Forelimb muscle (tissue), 1 donor: ENCODE measurements at places on chromosomes 2 and 18. TPM values are rescaled to one million over a fixed set of nuclear protein-coding genes. Genes with fewer than 3 reads are reported as not detected.

DNA sequence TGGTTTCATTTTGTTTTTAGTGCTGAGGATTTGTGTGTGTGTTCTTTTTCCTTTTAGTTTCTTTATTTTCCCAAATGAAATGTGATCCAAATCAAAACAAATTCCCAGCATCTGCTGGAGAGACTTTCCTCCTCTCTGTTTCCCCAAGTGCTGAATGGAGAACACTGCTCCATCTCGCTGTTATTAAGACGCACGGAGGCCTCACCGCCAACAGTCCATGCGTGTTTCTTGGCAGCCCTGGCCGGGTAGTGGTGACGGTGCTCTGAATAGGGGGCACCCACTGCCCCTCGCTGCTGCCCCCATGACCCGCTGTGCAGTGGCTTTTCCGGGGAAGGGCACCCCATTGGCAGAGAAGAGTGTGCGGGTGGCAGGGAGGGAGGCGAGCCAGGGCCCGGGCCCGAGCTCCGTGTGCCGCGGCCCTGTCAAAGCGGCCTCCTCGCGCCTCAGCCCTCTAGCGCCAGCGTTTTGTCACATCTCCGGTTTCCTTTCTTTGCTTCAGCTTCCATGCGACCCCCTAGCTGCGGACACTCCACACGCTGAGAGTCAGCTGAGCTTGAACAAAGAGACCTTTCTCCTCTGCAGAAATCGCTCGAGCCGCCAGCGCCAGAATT is 473.7 kb upstream of the SALL3 start:
- no peak for DNase-seq

GRCh38 chr18:34492652-34493051 is 217.4 kb upstream of the DTNA start:
- no peak for DNase-seq

DNA sequence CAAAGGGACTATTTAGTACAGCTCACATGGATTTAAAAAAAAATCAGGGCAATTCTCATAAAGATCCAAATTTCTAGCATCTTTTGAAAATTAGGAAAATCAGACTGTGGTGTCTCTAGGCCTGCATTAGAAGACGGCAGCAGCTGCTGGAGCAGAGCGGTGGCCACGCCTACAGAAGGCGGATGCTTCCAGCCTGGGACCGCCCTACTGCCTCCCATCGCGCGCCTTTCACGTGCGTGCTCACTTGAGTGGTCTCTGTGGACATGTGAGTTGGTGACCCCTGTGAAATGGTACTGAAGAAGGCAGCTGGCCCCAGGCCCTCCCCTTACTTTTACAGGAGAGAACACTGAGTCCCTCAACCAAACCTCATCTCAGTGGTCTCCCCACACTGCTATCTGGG is 15.2 kb upstream of the ZFP36L2 start:
- no peak for DNase-seq

Gene SPEG
- 235 TPM for polyA plus RNA-seq

- no peak for DNase-seq
Measured at GRCh38 chr18:46174342-46175041, 70.3 kb downstream of the HAUS1 start.

Gene NTSR2
- polyA plus RNA-seq: not detected
